Endothelial cell of umbilical vein (primary cell): ENCODE measurements at places on chromosomes 7 and 10.

- no peak for DNase-seq
Observed at GRCh38 chr10:3206511-3207157, 34.1 kb upstream of the PITRM1 start.

DNA sequence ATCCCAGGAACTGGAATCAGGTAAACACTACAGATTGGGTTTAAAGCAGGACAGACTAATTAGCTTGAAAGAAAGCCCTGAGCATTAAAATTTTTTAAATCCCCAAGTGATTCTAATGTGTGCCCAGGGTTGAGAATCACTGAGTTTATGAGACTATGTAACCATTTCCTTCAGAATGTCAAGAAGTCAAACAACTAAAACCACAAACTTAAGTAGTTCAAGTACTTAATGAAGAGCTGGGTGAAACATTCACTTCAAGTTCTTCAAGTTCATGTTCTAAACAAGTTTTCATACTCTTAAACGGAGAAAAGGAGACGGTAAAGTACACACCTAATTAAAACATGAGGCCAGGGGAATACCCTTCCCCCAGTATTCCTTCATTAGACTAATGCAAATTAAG, 28.2 kb upstream of the TLL2 start:
- DNase-seq, result no peak

- DNase-seq, result peak; percentile 94
Observed at GRCh38 chr7:107836237-107837144, 33.5 kb upstream of the SLC26A3 start.

DNA sequence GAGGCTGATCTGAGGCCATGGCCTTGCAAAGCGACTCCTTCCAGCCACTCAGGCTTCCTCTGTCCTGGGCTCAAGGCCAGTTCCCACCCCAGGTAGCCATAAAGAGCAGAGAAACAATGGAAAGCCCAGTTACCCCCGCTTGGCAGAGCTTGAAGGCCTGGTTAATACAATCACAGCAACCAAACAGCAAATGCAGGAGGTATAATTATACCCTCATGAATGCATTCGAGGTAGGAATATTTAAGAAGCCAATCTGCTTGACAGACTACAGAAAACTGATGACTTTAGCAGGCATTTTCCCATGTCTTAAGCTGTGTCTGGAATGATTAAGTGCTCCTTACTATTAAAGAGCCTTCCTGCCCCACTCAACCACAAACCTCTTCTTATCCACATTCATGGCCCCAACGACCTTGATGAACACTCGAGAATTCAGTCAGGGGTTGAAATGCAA, 114.1 kb upstream of the MACROH2A2 start:
- DNase-seq, result no peak

GRCh38 chr10:55786461-55787050, 574.5 kb downstream of the ZWINT start:
- DNase-seq, result no peak

DNA sequence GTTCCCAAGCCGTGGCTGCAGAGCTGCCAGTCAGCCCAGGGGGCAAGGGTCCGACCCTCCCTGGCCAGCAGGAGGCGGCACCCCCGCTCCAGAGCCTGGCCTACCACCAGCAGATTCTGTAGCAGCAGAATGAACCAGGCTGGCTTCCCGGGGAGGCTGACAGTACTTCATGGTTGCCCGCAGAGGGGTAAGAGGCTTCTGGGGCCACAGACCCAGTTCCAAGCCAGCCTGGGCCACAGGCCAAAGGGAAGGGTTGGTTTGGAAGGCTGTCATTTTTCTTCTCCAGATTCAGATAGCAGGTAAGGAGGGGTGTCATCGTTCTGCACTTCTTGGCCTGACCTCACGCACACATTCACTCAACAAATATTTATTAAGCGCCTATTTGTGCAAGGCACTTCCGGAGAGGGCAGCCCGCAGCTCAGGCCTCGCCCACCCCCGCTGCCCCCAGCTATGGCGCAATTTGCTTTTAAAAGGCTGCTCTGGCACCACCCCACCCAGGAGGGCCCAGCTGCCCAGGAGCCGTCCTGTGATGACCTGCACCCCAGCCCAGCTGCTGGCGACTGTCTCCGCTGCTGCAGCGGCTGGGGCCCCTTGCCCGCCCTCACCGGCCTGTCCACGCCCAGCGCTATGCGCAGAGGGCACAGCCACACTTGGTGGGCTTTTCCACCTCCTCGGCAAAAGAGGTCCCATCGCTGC, 168.5 kb downstream of the LCOR start:
- DNase-seq, result no peak

- DNase-seq, result no peak
Observed at GRCh38 chr10:133141144-133141957, 18.7 kb upstream of the KNDC1 start.

- no peak for DNase-seq
Observed at GRCh38 chr7:30183749-30184369, 49.1 kb downstream of the MTURN start.

DNA sequence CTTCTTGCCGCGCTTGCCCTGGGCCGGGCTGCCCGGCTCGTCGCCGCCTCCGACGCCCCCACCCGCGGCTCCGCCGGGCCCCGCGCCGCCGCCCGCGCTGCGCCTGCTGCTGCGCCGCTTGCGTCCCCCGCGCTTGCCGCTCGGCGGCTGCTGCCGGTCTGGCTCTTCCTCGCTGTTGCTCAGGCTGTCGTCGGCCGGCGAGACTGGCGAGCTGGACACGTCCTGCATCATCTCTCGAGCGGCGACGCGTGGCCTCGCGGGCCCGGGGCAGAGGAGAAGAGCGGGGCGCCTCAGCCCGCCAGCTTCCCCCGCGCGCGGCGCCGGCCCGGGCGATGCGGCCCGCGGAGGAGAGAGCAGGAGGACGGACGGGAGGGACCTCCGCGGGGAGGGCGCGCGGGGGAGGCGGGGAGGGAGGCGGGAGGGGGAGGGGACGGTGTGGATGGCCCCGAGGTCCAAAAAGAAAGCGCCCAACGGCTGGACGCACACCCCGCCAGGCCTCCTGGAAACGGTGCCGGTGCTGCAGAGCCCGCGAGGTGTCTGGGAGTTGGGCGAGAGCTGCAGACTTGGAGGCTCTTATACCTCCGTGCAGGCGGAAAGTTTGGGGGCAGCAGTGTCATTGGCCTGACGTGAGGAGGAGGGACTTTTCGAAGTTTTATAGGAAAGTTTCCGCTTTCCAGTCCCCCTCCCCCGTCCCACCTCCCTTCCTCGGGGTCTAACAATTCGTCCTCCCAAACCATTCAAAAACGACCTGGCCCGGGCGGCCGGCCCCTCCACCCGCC, at the start of gene TWIST1:
Gene TWIST1, minus strand, starts transcription at position 546 of the 779 bp plus-strand sequence. Its CDS starts 315 bp downstream, at position 231.
- DNase-seq, result no peak
